Muscle of arm (tissue), 14 donors: ENCODE measurements at places on chromosomes 11 and 22.

GRCh38 chr22:28815111-28815510 is 14.7 kb upstream of the XBP1 start:
- DNase-seq, result no peak

DNA sequence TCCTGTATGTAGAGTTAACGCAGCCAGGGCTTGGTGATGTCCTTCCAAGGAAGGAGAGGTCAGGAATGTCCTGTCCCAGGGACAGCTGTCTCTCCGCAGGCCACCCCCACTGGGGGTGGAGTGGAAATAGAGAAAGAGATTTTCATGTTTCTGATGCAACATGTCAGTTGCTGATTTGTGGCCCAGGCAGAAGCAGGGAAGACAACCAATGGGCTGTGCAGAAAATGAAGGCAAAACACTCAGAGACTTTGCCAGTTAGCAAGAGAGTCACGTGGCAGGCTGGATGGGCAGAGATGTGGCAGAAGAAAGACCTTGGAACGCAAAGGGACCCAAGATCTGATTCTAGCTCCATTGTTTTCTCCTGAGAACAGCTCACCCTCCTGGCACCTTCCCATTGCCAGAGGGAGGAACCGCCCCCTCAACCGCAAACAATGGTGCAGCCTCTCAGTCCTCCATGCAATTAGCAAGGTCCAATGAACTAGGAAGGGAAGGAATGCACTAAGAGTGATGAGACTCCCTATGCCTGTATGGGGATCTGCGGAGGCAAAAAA is 71.0 kb downstream of the SYN3 start:
- DNase-seq, result no peak

- DNase-seq, result no peak
These were observed 8.7 kb downstream of the COMMD9 start for GRCh38 chr11:36280531-36280930.

DNA sequence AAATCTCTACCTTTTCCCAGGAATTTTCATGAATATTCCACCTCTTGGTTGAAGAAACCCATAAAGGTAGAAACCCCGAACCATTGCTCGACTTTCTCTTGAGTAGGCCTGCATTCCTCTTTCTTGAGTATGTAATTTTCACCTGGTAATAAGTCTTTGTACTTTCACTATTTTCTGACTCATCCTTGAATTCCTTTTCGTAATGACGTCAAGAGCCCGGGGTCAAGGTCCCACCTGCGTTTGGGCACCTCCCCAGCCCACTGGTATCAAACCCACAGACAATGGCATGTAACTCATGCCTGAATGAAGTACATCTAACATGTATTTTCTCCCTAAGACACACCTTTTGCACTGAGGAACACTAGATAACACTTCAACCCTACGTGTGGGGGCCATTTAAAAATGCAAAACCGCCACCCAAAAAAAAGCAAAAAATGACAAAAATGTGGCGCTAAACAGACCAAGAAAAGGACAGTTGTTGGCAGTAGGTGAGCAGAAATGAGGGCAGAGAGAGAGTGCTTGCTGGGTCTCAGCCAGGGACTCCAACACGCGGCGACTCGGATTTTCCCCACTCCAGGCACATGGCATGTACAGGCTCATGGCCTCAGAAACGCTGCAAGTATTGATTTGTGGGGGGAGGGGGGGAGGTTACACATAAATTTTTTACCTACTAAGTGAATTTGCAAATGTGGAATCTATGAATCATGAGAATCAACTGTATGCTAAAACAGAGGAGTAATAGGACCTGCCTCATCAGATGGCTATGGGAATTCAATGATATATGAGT is 4.1 kb upstream of the C11orf24 start:
- no peak for DNase-seq

GRCh38 chr11:109945626-109946321 is 147.4 kb upstream of the ZC3H12C start:
- DNase-seq, result no peak

DNA sequence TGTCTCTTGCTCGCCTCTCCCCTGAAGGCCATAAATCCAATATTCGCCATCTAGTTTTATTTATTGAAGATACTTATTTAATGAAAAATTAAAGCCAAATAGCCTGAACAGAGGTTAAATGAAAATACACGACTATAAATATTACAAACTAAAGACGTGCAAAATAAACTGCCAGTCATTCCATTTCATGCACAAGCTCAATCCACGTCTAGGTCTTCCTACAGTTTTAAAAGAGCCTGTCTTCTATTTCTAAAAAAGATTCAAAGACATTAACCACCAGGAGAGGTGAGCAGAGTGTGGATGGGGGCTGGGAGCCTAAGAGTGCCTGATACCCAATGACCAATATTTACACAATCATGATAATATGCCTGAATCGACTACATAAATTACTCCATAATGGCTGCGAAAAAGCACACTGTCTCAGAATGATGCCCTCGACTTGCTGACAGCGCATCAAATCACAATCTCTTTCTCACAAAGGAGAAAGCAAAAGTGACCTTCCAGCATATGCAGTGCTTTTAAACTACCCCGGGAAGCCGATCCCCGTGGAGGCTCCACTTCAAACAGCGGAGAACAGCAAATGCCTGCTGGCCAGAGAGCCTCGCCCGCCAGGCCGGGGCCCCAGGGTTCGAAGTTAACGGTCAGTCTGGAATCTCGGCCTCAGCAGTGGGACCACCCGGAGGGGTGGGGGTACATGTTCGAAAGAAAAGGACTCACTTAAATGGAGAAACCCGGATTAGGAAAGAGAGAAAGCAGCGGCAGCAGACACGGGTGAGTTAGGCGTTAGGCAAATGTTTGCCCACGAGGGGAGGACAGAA is 1.7 kb downstream of the FCHSD2 start:
- no peak for DNase-seq

- DNase-seq, result no peak
These were observed 23.7 kb upstream of the FGF3 start for GRCh38 chr11:69842746-69843528.

DNA sequence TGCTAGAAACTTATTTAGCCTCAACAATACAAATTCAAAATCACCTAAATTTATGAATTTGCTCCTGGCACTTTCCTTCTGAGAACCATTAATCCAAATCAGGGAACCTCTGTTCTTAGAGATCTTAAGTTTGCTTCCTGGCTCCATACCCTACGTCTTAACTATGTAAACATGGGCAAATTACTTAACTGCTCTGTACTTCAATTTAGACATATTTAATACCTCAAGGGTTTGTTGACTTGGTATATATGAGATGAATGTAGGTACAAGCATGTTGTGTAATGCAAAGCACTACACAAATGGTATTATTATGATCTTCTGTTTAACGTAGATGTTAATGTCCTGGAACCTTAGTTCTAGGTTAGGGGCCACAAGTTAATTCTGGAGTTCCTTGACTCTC is 22.6 kb upstream of the ARHGAP20 start:
- no peak for DNase-seq

DNA sequence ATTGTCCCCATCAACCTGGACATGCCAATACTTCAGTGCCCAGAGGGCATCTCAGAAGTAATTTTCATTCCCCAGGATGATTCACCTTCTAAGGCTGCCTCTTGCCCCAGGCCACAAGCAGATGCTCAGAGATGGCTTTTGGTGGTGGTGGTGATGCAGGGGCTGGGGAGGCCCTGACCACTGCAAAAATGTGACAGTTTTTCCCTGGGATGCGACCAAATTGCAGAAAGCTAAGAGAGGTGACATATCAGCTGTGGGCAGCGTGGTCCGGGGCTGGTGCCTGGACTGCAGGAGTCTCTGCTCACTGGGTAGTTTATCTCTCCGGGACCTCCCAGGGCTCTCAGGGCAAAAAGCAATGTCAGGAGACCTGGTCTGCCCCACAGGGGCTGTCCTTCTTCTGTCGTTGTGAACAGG is 39.7 kb upstream of the ACCSL start:
- no peak for DNase-seq

DNA sequence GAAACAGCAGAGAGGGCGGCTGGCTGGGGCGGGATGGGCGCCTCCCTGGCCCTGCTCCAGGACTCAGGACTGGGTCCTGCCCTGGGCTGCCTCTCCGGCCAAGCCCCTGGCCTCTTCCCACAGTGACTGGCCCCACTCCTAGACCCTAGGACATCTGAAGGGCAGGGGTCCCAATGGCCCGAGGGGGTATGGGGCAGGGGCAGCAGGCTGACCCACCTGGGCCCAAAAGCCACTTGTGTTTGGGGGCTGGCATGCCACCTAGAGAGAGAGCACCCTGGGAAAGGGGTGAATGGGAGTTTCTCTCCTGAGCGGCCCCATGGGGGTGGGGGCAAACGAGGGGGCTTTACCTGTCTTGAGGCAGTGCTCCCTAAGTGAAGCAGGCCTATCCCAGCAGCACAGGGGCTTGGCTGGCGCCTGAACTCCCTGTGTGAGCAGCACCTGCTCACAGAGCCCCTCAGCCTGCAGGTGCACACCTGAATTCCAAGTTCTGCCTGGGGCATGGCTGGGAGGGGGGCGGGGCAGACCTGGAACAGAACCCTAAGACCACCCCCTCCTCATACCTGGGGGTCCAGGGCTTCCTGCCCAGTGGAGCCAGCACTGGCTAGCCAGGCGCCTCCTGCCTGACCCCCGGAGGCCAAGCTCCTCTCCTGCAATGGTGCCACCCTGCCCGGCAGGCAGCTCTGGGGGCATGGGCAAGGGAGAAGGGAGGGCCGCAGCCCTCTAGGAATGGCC is 16.9 kb downstream of the DUSP8 start:
- DNase-seq, result no peak

- DNase-seq, result no peak
These were observed 29.4 kb downstream of the SCN3B start for GRCh38 chr11:123624974-123625373.

DNA sequence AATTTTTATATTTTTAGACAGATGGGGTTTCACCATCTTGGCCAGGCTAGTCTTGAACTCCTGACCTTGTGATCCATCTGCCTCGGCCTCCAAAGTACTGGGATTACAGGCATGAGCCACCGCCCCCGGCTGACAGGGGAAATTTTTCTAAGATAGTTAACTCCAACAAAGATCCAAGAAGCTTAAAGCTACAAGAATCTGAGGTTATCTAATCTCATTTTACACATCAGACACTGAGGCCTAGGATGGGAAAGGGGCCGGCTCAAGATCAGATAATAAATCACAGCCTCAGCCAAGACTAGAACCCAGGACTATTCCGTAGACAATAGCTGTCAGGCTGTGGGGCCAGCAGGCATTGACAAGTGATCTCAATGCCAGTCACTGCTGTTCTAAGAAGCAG is 94.0 kb downstream of the AMBRA1 start:
- DNase-seq, result no peak

- DNase-seq, result no peak
These were observed 1.2 kb downstream of the BID start for GRCh38 chr22:17772958-17773605.

DNA sequence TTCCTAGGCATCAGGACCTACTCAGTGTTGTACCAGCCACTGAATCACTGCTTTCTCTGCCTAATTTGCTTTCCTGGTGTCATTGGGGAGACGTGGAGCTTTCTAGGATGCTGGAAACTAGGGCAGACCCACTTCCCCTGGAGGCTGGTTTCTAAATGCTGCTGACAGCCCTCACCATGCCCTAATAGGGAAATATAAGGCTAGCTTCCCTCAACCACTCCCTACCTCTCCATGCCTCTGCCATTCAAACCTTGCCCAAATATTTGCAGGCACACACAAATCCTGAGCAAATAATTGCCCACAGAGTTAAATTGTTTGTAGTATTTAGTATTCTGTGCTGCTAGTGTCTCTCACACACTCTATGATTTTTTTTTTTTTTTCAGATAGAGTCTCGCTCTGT is 310.2 kb downstream of the DDX10 start:
- no peak for DNase-seq

GRCh38 chr11:58390551-58391063 is 16.1 kb downstream of the OR5B3 start:
- DNase-seq, result no peak
